ENCODE measurements at places on chromosomes 2 and 18.
A peak's percentile ranks its signal among the peaks of the same experiment; 100 is the strongest.

DNA sequence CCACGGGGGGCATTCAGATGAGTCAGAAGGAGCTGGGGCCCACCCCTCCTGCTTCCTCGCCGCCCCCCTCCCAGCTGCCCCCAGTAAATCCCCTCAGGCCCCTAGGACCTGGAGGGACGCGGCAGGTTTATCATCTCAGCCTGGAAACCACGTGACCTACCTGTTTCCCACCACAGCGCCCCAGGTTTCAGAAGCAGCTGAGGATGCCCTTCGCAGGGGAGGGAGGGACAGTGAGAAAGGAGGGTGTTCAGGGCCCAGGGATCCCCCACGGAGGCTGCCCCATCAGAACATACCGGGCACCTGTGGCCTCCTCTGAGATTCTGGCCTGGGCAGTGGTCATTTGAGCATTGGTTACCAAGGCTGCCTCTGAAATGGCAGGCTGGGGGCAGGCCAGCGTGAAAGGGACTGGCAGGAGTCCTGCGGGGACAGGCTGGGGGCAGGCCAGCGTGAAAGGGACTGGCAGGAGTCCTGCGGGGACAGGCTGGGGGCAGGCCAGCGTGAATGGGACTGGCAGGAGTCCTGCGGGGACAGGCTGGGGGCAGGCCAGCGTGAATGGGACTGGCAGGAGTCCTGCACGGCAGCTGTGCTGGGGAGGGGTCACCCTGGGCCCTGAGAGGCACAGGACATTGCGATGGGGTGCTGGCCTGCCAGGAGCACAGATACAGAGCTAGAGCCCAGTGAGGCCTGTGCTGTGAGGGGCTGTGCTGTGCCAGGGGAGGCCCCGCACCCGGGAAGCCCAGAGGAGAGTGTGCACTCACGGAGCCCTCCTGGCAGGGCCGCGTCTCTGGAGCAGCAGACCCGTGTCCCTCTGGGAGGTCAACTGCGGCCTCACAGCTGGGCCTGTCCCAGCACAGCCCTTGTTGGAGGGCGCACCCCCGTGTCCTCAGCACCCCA, 1.6 kb downstream of the NEU4 start:
- DNase-seq = no peak

GRCh38 chr2:47344890-47345589, 57.9 kb upstream of the MSH2 start:
- peak; percentile 95 for DNase-seq

GRCh38 chr2:227890495-227891079, 19.2 kb downstream of the DAW1 start:
- DNase-seq = peak; percentile 44

DNA sequence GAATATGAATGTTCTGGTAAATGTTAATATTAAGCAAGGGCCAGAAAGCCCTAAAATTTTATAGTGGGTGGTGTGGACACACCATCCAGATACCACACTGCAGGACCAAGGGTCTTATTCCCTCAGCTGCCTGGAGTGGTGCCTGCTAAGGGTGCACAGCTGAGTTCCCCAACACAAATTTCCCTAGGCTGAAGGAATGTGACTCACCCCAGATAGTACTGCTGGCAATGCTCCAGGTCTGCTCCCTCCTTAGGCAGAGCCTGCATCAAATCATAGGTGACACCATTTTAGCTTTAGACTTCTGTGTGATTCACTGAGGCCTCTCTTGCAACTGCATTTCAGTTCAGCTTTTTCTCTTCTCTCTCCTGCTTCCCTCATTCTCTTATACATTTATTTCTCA, 321.1 kb downstream of the SATB2 start:
- no peak for DNase-seq
